ENCODE measurements at places on chromosomes 1 and 21.

DNA sequence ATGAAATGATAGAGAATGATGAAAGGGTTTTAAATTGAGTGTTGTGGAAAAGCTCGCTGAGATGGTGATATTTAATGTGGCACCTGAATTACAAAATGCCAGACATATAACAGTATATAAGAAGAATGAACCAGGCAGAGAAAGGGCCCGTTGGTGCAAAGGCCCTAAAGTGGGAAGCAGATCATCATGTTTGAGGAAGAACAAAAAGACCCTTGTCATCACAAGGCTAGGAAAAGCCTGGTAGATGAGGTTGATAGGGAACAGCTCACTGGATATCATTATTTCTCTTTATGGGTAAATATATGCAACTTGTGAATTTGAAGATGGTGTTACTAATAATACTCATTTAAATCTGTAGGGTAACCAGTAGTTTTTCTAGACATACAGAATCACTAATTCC, 11.0 kb downstream of the RAP1A start:
- no peak for DNase-seq

GRCh38 chr1:211684791-211685190, 9.4 kb upstream of the NEK2 start:
- no peak for DNase-seq

DNA sequence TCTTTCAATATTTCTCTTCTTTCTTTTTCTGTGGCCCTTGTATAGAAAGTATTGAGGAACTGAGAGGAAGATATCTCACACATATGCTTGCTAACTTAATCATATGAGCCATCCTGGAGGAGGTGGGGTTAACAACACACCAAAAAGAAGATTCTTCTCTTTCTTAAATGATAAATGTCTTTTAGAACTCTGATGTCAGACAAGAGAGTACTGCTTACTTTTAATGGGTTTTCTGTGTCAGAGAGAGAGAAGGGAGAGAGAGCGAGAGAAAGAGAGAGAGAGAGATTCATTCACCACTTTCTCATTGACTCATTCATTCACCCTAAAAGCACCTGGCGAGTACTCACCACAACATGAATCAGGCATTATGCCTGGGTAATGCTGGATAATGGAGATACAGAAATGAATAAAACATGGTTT, 250.3 kb upstream of the SGIP1 start:
- DNase-seq = no peak

- no peak for DNase-seq
Measured at GRCh38 chr1:97112442-97112841, 390.9 kb downstream of the PTBP2 start.

- DNase-seq = no peak
Measured at GRCh38 chr1:38274974-38275373, 228.4 kb upstream of the POU3F1 start.

Measured in HuH-7 (cell line).